ENCODE measurements at places on chromosomes 16 and 17. TPM values are rescaled to one million over a fixed set of nuclear protein-coding genes. Genes with fewer than 3 reads are reported as not detected.

Gene ZFPM1
- 2.6 TPM for total RNA-seq

- DNase-seq: no peak
Observed at GRCh38 chr17:77838748-77839697, 119.5 kb upstream of the TNRC6C start.

DNA sequence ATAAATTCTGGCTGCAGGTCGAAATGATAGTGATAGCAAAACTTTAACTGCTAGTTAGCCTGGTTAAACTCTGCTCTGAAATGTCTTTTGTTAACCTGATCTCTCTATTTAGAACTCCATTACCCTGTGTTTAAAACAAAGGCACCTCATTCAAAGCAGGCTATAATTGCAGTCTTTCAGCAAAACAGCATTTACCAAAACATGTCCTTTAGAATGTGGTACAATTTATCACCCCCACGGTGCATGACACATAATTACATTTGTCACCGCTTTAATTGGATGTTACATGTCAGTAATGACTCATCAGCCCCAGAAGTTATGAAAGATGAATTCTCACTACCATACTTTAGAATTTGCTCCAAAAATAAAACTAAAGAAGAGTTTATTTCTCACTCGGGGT lies 295.4 kb downstream of the TOX3 start:
- no peak for DNase-seq

Gene TPPP3
- 0.86 TPM for total RNA-seq

Gene TBKBP1
- total RNA-seq: 10.0 TPM

Gene ZNF48
- total RNA-seq: 12.6 TPM
